ENCODE measurements at places on chromosomes 16 and 17.
A peak's percentile ranks its signal among the peaks of the same experiment; 100 is the strongest.

- DNase-seq, result peak; percentile 36
Observed at GRCh38 chr17:67365738-67366192, 612 bp downstream of the PSMD12 start.

- no peak for DNase-seq
Observed at GRCh38 chr17:27896701-27897100, 3.5 kb upstream of the LYRM9 start.

DNA sequence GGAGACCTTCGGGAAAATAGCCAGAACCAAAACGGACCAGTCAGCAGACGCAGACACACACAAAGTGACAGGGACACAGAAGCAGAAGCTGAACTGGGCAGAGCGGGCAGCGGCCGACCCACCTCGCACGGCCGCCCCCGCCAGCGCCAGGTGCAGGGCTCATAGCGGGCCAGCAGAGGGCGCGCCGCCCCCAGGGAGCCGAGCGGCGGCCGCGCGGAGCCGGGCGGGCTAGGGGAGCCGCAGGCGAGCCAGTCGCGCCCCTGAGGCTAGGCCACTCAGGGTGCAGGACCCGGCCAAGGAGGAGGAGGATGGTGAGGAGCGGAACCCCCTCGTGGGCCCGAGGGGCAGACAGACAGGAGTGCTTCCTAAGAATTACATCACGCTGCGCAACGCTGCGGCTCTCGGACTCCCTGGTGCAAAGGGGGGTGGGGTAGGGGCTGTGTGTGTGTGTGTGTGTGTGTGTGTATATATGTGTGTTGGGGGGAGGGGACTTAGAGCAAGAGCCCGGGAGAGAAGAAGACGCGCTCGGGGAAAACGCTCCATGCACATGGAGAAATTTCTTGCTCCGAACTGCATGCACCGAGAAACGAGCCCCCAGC is 913 bp upstream of the NOG start:
- DNase-seq, result peak; percentile 90

- no peak for DNase-seq
Observed at GRCh38 chr16:22386976-22387375, 12.6 kb upstream of the CDR2 start.

- DNase-seq, result no peak
Observed at GRCh38 chr17:18226284-18226945, 980 bp downstream of the LLGL1 start.

DNA sequence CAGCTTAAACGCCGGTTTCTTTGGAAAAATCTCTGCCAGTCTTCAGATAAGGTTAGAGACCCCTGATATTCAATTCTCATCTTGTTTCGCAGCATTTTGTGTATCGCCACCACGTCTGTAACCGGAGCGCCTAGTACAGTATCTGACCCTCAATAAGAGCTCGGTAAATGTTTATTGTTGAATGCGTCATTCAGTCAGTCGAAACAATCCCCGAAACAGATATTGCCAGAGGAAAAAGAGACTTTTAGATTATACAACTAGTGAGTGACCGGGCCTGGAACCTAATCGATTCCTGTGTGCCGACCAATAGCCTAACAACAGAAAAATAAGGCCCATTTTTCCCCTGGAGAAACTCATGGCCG is 626 bp downstream of the PELP1 start:
- no peak for DNase-seq

DNA sequence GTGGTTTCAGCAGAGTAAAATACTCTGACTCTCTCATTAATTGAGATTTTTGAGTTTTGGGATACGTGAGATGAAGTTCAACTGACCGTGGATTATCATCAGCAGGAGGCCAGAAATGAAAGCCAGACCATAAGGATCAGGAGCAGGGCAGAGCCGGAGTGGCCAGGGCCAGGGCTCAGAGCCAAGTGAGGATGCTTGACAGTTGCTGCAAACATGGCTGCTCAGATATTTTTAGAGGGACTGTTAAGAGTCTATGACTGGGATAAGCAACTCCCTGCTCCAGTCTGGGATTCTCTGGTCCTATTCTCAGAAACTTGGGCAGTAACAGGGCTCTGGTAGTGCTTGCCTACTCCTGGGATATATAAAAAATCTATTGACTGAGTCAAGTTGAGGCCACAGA is 17.6 kb upstream of the CDH13 start:
- no peak for DNase-seq

DNA sequence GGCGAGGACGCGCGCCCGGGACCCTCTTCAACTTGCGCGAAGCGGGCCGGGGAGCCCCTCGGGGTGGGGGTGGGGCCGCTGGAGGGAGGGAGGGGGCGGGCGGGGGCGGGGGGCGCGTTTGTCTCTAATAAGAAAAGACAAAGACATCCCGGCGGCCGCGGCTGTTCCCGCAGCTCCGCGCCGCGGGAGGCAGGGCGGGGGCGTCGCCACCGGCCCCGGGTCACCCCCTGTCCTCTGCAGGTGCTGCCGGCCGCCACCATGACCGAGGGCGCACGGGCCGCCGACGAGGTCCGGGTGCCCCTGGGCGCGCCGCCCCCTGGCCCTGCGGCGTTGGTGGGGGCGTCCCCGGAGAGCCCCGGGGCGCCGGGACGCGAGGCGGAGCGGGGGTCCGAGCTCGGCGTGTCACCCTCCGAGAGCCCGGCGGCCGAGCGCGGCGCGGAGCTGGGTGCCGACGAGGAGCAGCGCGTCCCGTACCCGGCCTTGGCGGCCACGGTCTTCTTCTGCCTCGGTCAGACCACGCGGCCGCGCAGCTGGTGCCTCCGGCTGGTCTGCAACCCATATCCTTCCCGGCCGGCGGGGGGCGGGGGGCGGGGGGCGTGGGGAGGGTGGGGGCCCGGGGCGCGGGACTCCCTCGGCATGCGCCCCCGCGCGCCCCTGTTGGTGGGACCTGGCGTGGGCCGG is 714 bp downstream of the CACNA1H start:
- no peak for DNase-seq

DNA sequence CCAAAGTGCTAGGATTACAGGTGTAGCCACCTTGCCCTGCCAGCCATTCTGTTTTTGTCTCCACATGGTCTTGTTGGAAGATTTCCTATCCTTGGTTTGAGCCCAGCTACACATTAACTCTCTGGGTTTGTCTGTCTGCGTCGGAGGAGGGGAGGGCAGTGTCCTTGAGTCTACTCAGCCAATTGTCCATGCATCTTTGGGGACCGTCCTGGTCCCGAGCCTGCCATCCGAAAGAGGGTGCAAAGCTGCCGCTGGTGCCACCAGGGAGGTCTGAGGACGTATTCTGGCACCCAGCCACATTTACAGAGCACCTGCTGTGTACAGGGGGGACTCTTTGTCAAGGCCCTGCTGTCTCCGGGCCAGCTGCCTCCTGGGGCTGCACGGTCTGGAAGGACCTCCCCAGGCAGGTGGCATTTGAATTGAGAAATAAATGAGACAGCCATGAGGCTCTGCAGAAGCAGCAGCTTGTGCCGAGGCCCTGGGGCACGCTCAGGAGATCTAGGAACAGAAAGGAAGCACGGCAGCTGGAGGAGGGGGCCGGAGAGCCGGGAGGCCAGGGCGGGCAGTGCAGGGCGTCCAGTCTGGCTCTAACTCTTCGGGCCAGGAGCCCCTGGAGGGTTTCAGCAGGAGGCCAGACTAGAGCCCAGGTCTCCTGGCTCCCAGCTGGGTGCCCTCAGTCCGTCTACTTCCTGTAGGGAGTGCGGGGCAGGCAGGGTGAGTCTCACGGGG is 1.5 kb downstream of the CYBA start:
- DNase-seq, result no peak

DNA sequence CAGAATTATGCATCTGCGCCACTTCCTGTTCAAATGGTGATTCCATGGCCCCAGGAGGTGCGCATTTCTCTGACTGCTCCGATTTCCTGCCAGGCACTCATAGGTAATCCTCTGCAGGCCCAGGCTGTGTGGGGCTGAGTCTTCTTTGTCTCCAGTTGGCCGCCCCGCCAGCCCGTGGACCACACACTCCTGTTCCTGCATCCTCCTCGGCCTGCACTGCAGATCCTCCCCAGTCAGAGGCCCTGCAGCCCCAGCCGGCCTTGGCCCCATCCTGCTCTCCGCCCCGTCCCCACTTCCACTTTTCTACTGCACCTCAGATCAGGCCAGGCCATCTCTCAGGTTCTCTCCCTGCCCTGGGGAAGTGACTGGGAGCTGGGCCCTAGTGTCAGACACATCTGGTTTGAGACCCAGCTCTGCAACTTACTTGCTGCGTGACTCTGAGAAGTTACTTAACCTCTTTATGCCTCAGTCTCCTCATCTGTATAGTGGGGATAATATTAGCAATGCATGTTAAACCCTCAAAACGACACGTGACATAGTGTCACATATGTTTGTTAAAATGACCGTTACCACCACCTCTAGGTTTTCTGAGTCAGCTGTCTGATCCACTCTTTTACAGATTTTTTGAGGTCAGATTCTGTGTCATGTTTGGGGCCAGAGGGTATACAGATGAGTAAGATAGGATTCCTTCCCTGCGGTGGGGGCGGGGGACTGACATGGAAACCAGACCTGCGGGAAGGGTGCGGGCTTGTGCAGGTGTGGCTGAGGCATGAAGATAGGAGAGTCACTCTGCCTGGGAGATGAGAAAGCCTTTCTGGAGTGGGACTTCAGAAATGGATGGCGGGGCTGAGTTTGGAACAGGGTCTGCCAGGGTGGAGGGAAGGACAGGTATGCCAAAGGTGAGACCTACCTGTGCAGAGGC is 12.8 kb downstream of the RAB11FIP4 start:
- no peak for DNase-seq

DNA sequence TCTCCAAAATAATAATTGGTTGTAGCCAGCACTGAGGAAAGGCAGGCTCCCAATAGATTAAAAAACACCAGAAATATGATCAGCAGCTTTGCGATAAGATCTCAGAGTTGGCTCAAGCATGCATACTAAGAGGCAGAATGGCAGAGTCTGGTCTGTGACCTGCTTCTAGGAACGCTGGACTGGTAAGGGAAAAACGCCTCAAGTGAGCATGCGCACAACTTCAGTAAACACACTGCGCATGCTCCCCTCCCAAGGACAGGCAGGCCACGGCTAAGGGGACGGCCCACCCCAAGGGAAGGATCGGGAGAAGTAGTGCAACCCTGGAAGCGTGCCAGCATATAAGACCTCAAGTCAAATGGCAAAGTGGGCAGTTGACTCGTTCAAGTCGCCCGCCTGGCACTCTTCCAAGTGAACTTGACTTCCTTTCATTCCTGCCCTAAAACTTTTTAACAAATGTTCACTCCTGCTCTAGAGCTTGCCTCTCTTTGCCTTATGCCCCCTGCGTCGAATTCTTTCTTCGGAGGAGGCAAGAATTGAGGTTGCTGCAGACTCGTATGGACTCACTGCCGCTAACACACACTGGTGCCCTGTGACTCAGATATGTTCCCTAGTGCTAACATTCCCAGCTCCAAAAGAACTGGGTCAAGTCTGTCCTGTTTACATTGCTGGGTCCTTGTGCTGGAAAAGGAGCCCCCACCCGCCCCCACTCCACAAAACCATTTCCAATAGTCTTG is 22.4 kb upstream of the PRM1 start:
- DNase-seq, result no peak

DNA sequence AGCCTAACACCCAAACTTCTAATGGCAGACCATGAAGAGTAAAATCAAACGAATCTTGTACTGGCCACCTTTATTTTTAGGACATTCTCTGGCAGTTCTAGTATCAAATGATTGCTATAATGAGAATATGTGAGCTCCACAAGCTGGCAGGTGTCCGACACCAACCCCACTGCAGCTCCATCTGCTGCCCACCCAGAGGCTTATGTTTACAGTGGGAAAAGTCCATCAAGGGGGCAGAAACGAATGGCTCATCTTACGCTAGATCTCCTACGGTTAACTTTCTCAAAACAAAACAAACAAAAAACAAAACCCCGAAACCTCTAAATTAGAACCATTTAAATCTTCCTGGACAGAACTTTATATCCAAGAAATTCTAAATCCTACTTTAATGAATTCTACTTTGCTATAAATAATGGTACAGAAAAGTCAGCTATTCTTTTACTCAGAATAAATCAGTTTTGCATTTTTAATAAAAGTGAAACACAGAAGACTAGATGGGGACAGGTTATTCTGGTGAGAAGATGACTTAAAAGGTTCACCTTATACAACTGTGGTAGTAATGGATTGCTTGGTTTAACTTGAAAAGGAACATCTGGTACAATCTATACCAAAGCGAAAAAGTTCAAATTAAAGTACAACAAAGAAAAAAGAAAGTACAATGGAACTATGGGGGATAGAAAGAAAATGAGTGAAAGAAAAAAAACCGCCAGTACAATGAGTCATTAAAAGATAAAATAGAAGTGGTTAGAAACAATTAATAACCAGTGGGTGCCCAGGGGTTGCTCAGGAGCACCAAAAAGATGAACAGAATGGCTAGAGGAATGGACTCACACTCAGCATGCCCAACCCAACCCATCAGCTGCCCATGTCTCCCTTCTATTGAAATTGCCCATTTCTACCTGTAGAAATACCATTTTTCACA is 40.2 kb downstream of the GRB2 start:
- no peak for DNase-seq

GRCh38 chr16:4426722-4427372 is 1.2 kb downstream of the DNAJA3 start:
- no peak for DNase-seq

- DNase-seq, result no peak
Observed at GRCh38 chr17:50688245-50688644, 19.5 kb downstream of the ANKRD40 start.

- no peak for DNase-seq
Observed at GRCh38 chr17:78882540-78883088, 20.4 kb downstream of the CEP295NL start.

DNA sequence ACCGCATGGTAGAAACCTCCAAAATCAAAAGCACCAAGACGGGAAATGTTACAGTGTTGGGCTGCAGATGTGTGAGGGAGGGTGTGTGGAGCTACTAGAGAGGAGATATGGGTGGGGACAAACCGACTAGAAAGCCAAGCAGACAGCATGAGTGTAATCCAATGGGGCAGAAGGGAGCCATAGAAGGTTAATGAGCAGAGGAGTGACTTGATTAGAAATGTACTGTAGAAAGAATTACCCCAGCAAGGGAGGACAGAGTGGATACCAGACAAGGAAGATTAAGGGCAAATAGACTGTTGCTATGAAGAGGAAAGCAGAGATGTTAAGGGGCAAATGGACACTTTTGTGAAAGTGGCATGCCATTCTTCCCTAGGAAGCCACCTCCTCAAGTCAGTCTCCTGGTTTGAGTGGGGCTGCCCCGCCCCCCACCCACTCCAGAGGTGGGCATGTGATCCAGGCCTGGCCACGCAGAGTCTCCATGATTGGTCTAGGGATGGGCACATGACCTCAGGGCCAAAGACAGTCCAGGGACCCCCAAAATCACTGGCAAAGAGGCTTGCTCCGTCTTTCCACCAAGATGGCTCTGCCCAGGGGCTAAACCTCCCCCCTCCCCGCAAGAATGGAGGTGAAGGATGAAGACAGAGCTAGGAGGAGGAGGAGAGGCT is 4.3 kb downstream of the COTL1 start:
- DNase-seq, result no peak

Data from activated naive CD4-positive, alpha-beta T cell treated with anti-CD3 and anti-CD28 coated beads, Interleukin-2, amount 50 U/mL, for 72 hours (primary cell).